ENCODE measurements at places on chromosomes 1 and 21.

DNA sequence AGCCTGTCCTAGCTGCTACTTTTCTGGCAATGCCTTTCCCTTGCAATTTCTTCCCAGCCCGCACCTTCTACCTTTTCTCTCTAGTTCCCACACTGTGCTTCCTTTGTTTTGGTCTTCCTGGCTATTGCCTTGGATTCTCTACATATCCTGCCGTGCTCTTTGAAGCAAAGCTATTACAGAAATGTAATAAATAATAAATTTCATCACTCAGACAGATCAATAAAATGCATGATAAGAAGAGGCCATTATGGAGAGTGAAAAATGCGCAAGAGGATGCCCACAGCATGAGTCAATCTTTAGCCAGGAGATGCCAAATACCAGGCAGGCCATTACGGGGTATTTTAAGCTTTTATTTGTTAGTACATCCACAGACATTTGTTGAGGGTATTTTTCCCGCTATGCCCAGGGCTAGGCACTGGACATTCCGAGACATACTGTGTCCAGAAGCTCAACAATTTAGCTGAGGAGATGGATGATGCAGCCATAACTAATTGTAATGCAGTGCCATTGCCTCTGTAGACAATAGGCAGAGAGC, 163.6 kb downstream of the ST6GALNAC3 start:
- DNase-seq: peak; percentile 38

DNA sequence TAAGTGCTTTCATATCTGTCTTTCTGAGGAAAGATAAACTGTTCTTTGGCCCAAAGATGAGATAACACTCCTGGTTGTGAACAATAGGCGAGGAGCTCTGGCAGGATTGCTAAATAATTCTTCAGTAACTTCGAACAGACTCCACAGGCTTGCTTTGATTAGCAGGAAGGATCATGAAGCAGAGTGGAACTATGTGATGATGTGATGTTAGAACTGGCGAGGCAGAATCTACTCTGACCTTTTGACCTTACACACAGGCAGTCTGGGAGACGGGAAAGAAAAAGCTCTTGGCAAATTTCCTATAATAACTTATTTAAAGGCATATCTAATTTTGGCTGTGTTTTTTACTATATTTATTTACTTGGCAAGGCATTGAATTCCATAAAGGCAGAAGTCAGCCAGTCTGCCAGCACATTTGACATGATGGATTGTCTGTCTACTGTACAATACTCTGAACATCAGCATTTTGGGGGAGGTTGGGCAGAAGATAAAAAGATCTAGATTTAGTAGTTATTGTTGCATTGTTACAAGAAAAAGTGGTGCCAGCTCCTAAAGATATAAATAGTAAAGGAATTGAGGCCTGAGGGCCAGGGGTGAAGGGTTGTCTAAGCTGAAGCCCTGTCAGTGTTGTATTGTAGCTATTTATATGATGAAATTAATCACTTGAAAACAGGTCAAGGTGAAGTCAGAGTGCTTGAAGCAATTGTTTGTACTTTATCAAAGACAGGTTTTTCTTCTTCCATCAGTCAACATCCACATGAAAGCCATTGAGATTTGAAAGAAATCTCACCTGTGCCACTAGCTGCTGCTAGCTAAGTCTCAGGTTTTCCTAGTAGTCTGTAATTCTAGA, 708.8 kb downstream of the LTN1 start:
- DNase-seq: no peak

- no peak for DNase-seq
Measured at GRCh38 chr1:232622981-232623380, 7.0 kb downstream of the SIPA1L2 start.

DNA sequence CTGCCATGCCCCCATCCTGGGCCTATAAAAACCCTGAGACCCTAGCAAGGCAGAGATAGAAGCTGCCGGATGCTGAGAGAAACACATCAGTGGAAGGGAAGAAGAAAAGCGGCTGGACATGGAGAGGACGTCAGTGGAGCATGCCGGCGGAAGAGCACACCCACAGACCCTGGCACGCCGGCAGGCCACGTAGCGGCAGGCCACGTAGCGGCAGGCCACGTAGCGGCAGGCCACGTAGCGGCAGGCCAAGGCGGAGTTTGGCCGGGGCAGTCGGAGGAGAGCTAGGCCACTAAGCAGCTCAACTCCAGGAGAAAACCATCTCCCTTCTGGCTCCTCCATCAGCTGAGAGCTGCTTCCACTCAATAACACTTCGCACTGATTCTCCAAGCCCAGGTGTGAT, 35.1 kb downstream of the LRRC3 start:
- no peak for DNase-seq

All from SW480 (cell line).